GM23338 (cell line): ENCODE measurements at places on chromosomes 5 and 9.

- peaks cover 22% of the 10 kb centered on the region for H3K4me1 ChIP-seq
- DNase-seq, result no peak
- no peak overlapping the region for H3K27ac ChIP-seq
- H3K4me3 ChIP-seq, result no peak overlapping the region
- H3K36me3 ChIP-seq, result no peaks in the 10 kb centered on the region
Measured at GRCh38 chr9:4515958-4516375, 25.7 kb downstream of the SLC1A1 start.

- no peaks in the 10 kb centered on the region for H3K4me1 ChIP-seq
- H3K36me3 ChIP-seq, result no peaks in the 10 kb centered on the region
- no peak for DNase-seq
- no peaks in the 10 kb centered on the region for H3K27me3 ChIP-seq
- no peak overlapping the region for H3K4me3 ChIP-seq
Measured at GRCh38 chr9:83322438-83322837, 215.8 kb downstream of the FRMD3 start.

DNA sequence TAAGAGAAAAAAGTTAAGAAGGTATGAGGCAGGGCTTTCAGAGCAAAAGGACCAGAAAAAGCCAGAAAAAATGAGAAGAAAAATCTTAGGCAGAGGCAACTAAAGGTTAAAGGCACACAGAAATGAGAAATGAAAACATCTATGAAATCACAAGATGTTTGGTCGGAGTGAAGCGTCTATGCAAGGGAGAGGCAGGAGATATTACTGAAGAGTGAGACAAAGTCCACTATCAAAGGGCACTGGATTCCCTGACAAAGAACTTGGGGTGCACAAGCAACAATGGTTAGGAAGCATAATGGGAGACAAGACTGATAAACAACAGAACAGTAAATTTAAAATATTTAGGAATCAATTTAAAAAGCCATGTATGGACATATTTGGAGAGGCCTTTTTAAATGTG, 16.9 kb downstream of the PANK3 start:
- no peaks in the 10 kb centered on the region for H3K27me3 ChIP-seq
- H3K27ac ChIP-seq, result no peak overlapping the region
- no peak overlapping the region for H3K4me3 ChIP-seq
- no peak for DNase-seq

GRCh38 chr9:93229636-93230035, 45.7 kb downstream of the WNK2 start:
- H3K4me1 ChIP-seq, result no peaks in the 10 kb centered on the region
- no peak overlapping the region for H3K27ac ChIP-seq

DNA sequence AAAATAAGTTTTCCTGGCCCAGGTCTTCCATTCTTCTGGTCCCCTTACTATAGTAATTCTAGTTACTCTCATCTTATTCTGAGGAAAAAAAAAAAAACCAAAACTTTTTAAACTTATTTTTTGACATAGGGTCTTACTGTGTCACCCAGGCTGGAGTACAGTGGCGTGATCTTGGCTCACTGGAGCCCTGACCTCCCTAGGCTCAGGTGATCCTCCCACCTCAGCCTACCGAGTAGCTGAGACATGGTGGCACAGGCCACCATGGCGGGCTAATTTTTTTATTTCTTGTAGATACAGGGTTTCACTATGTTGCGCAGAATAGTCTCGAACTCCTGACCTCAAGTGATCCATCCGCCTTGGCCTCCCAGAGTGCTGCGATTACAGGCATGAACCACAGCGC, 38.4 kb downstream of the SNAPC3 start:
- peak overlapping the region; percentile 15; the same call in 1 of the 2 replicates for H3K27ac ChIP-seq
- DNase-seq, result no peak
- no peaks in the 10 kb centered on the region for H3K4me1 ChIP-seq
- H3K27me3 ChIP-seq, result no peaks in the 10 kb centered on the region
- H3K36me3 ChIP-seq, result peaks cover 50% of the 10 kb centered on the region; the same call in 1 of the 2 replicates

DNA sequence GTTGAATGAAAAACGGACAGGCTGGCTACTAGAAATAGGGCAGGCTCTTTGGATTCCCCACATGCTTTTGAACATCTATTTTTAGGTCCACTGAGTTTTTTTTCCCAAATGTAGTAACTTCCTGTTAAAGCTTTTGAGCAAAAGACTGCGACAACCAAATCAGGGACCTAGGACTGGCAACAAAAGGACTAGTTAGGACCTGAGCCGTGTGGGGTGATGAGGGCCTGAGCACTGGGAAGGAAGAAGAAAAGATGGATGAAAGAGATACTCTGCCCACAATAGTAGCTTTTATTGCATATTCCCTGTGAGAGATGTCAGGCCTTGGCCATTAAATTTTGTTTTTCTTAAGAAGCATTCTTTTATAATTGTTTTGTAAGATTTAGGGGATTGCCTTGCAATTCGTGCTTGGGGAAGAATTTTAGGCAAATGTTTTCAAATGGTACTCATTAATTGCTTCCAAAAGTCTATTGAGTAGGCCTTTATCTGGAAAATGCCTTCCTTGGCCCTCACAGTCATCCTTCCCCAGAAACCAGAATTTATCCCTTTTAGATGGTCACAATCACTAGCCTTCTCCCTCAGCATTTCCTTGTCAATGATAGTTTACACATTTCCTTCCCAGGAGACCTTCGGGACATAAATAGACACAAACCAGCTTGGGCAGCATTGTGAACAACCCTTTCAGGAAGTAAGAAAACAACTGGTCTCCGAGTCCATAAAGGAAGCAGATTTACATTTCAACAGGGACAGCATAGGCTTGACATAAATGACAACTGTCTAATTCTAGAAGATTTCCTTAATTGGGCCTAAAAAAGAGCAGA, 166.5 kb downstream of the RMI1 start:
- DNase-seq, result no peak
- H3K27ac ChIP-seq, result no peak overlapping the region
- peaks cover 29% of the 10 kb centered on the region for H3K4me1 ChIP-seq
